NCI-H1694 (cell line): ENCODE measurements at places on chromosomes 3 and 15.
A peak's percentile ranks its signal among the peaks of the same experiment; 100 is the strongest.

- no peak for DNase-seq
Observed at GRCh38 chr3:32632533-32633265, 52.3 kb upstream of the CNOT10 start.

DNA sequence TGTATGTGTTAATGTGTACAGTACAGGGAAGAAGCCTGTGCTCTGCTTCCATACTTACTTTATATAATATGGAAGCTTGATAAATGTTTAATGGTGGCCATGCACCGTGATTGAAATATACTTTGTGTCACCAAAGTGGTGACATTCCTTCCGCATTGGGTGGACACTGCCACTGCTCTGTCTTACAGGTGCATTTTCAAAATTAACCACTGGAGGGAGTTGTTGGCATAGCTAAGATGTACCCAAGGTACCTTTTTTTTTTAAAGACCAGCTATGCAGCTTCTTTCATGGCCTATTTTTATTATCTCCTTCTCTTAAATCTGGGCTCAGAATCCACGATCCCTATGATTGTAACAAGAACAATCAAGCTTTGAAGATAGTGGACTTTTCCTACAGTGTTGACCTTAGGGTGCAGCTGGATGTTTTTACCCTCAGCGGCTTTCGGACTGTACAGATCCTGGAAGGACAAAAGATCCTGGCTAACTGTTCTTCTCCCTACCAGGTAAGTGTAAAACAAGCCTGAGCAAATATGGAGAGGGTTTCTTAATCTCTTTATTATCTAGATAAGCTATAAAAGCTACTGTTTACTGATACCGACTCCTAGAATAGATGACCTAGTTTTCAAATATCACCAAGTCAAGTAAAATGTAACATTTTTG lies 21.6 kb upstream of the PAK6 start:
- peak; percentile 64 for DNase-seq

DNA sequence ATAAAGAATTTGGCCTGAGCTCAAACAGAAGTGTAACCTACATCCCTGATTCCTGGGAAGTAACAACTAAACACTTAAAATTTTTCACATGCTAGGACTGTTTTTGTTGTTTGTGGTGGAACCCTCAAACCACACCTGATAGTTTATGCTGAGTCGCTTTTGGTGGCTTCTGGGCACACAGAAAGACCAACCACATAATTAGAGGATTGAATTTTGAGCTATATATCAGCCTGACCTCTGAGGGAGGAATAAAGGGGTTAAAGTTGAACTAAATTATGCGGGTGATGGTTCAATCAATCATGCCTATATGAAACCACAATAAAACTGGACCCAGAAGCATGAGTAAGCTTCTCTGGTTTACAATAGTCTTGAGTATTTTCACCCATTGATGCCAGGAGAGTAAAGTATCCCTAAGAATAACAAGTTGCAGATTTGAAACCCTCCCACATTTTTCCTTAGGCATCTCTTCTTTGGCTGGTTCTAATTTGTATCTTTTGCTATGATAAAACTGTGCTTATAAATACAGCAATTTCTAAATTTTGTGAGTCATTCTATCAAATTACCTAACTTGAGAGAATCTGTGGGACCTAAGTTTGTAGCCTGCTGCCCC lies 1304.5 kb upstream of the GBE1 start:
- no peak for DNase-seq

DNA sequence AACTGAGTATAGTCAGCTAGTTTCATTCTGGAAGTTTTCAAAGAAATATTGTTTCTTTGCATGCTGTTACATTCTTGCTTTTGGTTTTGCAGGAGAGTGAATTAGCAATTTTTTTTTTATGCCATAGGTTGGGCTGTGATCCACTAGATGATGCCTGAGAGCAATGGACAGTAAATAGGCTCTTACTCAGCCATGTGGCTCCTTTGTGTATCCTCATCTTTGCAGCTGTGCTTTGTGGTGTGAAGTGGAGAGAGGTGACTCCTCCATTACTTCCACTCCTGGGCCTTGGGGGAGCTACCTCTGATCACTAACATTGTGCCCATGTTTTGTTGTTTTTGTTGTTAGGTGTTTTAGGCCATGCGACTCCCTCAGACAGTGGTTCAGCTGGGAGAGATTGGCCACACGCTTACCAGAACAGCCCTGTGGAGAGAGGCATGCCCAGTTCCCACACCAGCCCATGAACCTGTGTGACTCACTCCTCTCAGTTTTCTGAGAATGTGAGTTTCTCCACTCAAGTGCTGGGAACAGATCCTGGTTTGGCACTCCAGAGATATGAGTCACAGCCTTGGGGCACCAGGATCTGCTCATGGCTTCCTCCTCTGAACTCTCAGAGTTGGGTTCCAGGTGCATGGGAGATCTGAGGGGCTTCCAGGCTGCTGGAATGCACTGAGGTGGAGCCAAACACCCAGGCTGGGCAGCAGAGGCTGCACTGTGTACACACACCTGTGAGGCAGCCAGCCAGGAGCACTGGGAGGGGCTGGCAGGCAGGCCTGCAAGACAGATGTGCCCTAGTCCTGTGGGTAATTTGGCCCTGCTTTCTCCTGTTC lies 785.3 kb downstream of the ROBO2 start:
- DNase-seq: no peak

GRCh38 chr3:39990532-39990931 lies 181.1 kb downstream of the MYRIP start:
- no peak for DNase-seq

- DNase-seq: peak; percentile 27
Observed at GRCh38 chr15:57340682-57341259, 35.5 kb upstream of the CGNL1 start.

- DNase-seq: no peak
Observed at GRCh38 chr3:108036984-108037741, 53.7 kb downstream of the CD47 start.
